ENCODE measurements at places on chromosomes 4 and X.

DNA sequence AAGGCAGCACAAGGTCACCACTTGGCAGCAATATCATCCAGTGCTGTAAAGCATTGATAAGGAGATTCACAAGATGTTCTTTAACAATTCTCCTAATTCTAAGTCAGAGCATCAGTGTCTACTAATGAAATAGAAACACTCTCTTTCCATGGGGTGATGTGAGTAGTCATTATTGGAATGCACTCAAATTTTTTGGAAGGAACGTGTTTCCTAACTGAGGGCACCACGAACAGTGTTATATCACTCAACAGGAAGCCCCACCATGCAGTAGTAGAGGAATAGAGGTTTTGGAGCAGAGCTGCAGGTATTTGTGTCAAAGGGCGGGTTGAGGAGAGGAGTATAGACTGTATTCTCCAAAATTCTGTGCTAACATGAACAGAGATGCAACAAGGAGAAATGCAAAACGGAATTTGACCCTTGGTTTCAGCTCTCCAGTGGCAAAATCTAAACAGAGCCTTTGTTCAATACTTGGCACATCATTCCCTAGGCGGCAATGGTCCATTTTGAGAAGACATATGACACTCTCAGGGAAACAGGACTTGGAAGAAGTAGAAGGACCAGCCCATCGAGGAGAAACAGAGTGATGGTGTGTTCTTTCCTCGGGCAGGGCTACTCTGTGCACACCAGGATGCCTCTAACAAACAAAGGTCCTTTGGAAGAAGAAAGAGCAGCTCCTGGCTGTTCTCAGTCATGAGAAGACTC, 98.9 kb downstream of the CPEB2 start:
- no peak for DNase-seq

GRCh38 chr4:185656467-185656931, 121.2 kb upstream of the PDLIM3 start:
- DNase-seq: peak; percentile 78

- DNase-seq: peak; percentile 73
Observed at GRCh38 chr4:97396097-97396496, 747.2 kb downstream of the STPG2 start.

GRCh38 chrX:109830704-109831206, 97.7 kb upstream of the ACSL4 start:
- no peak for DNase-seq

- no peak for DNase-seq
Observed at GRCh38 chrX:69229436-69229835, 64.2 kb upstream of the PJA1 start.

GRCh38 chr4:145034727-145035211, 63.2 kb downstream of the ANAPC10 start:
- peak; percentile 70 for DNase-seq

DNA sequence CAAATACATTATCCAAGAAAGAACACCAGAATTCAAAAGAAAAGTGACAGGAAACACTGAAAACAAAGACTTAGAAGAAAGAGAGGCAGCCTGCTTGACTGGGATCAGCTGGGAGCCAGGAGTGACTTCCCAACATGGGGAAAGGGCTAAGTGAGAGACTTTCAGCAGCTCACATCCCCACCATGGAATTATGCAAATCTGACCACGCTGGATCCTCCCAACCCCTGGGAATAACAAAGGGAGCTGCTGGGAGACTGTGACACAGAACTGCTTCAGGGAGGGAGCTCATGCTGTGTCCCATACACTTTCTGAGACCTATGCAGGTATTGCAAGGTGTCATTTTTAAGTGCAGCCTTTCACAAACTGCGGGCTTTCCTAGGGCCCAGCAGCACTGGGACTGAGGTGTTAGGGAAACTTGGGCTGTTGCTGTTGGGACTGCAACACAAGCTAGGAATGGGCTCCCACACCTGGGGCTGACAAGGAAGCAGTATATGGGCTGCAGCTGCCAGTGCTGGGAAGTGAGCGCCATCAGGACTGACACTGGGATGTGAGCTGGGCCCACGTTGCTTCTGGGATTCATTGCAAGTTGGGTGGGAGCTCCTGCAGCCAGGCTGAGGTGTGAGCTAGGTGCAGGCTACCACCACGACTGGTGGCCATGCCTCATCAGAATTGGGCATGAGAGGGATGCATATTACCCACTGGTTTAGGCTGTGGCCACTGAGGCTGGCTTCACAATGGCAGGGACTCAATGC, 139.1 kb downstream of the KDR start:
- DNase-seq: no peak

GRCh38 chr4:119116925-119117900, 18.4 kb upstream of the MYOZ2 start:
- no peak for DNase-seq

- no peak for DNase-seq
Observed at GRCh38 chr4:186840222-186840701, 116.6 kb upstream of the FAT1 start.

GRCh38 chr4:112485930-112486329, 30.1 kb downstream of the NEUROG2 start:
- no peak for DNase-seq

DNA sequence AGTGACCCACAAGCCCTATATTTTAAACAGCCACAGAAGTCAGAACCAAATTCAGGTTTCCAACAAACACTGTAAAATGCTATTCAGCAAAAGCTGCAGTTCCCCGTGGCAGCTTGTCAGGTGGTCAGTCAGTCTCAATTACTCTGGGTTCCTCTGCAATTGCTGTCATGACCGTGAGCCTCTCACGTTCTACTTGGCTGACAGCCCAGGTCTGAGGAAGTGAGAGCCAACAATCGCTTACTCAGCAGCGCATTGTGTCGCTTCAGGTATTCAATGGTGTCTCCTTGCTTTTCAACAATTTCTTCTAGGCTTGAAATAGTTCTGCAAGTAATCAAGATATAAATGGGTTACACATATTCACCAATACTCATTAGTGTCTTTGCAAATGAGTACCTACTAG, 25.8 kb downstream of the TRIM75 start:
- DNase-seq: peak; percentile 69

DNA sequence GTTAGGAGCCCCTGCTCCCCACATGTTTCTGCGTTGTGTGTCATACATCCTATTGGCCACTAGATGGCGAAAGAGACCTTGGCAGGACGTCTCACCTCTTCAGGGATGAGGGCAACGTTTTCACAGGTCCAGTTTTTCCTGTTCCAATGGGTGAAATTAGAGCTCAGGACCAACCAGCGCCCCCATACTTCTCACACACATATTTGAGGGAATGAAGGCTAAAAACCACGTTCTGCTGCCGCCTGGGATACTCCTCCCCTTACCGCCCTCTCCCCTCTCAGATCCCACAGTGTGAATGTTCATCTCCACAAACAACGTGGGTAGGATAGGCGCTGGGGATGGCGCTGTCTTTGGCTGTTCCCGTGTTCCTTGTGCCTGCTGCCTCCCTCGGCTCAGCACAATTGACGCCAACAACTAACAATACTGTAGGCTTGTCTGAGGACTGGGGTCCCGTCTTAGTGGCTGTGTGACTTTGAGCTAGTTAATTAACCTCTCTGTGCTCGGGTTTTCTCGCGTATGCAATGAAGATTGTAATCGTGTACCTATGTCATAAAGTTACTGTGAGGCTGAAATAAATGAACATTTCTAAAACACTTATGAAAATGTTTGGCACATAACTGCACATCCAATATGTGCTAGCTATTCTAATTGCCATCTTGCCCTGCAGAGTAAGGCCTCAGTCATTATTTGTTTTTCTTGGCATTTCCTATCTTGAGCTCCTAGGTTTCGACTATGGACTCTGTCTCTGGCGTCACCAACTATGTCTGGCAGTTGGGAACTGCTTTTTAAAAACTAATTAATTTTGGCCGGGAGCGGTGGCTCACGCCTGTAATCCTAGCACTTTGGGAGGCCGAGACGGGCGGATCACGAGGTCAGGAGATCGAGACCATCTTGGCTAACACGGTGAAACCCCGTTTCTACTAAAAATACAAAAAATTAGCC, 181.3 kb upstream of the STK26 start:
- DNase-seq: peak; percentile 69

DNA sequence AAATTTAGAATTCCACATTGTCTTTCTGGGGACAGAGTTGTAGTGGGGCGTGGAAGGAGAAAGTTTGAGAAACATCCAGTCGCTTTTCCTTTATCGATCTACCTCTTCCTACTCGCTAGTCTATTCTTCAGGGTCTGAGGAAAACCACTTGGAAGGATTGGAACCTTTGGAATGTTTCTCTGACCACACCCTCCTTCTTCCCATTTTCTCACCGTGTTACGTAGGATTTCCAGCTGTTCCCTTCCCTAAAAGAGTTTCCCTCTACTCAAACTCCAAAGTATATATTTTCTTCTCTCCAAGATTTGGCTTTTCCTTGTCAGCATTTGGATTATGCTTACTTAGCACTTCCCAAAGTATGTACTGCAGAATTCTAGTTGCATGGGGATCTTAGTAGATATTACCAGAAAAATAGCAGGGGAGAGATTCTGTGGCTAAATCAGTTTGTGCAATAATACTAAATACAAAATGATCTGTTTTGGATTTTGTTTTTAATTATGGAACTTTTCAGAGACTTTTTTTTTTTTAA, 4.9 kb downstream of the ENPEP start:
- no peak for DNase-seq

DNA sequence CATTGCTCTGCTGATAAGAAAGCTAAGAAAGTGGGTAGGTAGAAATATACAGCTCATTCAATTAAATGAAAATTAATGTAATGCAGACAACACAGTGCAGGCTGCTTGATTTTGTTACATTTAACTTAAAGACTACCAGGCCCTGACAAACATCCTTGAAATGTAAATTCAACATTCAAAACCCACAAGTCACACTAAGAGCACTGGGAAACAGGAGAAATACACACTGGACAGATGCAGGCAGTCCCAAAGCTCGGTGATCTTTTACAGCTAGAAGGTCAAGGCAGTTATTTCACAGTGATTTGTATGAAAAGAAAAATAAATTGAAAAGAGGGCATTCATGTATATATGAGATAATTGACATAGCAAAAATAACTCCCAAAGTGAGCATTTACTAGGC, 94.3 kb upstream of the PLAC1 start:
- no peak for DNase-seq

- no peak for DNase-seq
Observed at GRCh38 chr4:163920426-163920825, 425.9 kb downstream of the TMA16 start.

- no peak for DNase-seq
Observed at GRCh38 chrX:131723646-131724045, 179.8 kb downstream of the OR13H1 start.

- no peak for DNase-seq
Observed at GRCh38 chr4:87746001-87746400, 53.4 kb upstream of the IBSP start.

DNA sequence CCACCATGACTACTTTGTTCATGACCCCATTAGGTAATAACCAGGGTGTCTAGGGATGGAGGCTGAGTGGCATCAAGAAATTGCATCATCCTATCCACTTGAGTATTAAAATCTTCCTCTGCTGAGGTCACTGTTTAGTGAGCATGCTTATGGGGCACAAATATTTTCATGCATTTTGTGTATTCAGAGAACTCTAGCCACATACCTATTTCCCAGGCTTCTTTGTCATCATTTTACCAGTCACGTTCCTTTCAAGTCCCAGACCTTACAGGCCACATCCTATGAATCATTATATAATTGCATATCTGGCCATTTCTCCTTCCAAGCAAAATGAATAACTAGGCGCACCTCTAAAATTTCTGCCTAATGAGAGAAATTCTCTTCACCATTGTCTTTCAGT, 1882.9 kb upstream of the AGA start:
- DNase-seq: peak; percentile 67

GRCh38 chr4:81485310-81485980, 13.7 kb upstream of the RASGEF1B start:
- no peak for DNase-seq

DNA sequence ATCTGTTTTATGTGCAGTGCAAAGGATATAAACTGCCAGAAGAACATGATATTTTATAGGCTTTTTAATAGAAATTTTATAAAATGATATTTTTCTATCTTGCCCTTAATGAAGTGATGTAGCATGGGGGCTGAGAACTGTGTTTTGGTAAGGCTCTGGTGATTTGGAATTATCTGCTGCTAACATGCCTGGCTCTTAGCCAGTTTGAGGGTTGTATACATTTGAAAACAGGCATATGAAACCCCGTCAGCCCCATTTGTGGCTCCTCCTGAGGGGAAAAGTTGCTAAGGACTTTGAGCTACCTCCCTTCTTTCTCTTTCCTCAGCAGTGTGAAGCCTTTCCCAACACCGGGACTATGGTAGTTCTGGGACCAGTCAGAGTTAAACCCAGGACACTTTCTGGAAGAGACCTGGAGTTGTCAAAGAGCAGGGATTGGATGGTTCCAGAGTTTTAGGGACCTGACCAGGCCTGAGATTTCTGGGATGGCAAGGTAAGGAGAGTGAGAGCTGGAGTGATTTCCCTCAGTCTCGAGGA, 4.7 kb downstream of the SFRP2 start:
- DNase-seq: no peak

- no peak for DNase-seq
Observed at GRCh38 chrX:136528645-136529315, 3.2 kb upstream of the VGLL1 start.

DNA sequence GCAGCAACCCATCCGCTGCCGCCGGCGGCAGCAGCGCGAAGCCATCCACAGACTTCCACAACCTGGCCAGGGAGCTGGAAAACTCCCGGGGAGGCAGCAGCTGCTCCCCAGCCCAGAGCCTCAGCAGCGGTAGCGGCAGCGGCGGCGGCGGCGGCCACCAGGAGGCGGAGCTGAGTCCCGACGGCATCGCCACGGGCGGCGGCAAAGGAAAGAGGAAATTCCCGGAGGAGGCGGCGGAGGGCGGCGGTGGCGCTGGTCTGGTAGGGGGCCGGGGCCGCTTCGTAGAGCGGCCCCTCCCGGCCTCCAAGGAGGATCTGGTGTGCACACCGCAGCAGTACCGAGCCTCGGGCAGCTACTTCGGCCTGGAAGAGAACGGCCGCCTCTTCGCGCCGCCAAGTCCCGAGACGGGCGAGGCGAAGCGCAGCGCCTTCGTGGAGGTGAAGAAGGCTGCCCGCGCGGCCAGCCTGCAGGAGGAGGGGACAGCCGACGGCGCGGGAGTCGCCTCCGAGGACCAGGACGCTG, 4.9 kb downstream of the PRDM8 start:
- DNase-seq: peak; percentile 94

- DNase-seq: no peak
Observed at GRCh38 chrX:17656556-17656955, 80.7 kb upstream of the SCML1 start.

DNA sequence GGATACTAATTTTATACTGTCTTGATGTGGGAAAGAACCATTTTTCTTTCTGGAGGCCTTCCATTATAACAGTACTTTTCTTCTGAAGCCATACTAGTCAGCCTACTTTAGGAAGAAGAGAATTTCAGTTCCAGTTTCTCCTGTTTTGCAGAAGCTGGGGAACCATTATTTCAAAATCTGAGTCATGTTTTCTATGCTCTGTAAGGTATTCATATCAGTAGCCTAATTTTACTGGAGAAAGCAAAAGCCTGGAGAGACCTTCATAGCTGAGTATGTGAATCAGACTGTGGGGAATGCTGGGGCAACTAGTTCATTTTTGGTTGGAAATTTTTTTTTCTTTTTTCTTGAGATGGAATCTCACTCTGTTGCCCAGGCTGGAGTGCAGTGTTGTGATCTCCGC, 22.4 kb downstream of the AFF1 start:
- peak; percentile 65 for DNase-seq
